Calu3 (cell line): ENCODE measurements at places on chromosomes 5 and 9. TPM values are rescaled to one million over a fixed set of nuclear protein-coding genes. Genes with fewer than 3 reads are reported as not detected.

GRCh38 chr5:6731465-6732237 lies 18.4 kb downstream of the TENT4A start:
- no peak for DNase-seq

GRCh38 chr9:112750016-112750763 lies at the start of gene SNX30:
Gene SNX30, plus strand, starts transcription at chr9:112750760. Its CDS starts 242 bp downstream, at chr9:112751002.
- DNase-seq = peak; percentile 87

DNA sequence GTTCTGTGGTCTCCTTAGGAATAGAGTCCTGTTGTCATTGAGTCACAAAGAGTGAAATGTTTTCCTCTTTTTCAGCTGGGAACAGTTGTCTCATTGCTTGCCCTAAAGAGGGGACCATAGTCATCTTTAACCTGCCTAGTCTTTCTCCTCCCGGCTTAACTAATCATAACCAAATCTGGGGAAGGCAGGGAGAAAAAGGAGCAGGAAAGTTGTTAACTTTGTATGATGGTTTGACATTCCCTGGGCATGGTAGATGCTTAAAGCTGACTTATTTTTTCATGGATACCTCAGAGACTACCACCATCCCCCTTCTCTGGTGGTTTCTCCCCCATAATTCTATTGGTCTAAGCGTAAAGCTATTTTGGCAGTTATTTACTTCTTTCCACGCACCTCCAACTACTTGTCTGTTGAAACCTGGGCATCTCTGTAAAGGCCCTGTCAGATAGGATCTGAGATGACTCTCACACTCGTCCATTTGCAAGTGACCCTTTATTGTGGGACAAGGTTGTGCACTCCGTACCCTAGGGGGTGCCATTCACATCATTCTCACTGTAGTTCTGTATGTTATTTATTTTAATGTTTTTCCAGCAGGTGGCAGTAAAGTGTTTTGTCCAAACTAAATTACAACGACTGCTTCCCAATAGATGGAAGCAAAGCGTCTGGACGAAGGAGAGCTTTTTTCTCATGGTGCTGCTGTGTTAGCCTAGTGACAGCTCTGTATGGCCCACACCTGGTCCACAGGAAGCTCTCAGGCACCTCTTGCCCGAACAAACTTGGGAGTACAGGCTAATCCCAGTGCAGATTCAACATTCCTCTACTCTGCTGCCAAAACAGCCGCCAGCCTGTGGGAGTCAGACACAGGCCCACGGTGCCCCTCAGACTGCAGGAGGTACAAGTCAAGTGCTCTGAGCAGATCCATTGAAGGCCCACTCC lies 3.0 kb upstream of the FAM13B start:
- peak; percentile 80 for DNase-seq

DNA sequence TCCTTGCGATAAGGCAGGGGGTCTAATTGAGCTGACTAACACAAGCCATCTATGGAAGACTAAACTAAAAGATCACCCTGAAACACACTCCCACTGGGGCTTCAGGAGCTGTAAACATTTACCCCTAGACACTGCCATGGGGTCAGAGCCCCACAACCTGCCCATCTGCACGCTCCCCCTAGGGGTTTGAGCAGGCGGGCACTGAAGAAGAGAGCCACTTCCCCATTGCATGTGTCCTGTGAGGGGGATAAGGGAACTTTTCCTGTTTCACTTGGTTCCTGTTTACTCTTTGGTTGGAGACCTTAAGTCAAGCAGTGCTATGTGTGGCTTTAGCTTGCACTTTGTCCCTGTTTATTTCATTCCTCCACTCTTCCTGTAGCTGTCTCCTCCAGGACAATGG lies 1929.5 kb upstream of the CDH9 start:
- no peak for DNase-seq

ZNF366 gene
- not detected in 2 replicates for total RNA-seq

BTNL3 gene
- not detected in 2 replicates for total RNA-seq

ROR2 gene
- total RNA-seq = not detected in 2 replicates
